ENCODE measurements at places on chromosomes 1 and 21.

GRCh38 chr1:160726114-160726497, 12.9 kb upstream of the SLAMF7 start:
- DNase-seq = no peak

- no peak for DNase-seq
These were observed 170.2 kb upstream of the KCNJ15 start for GRCh38 chr21:38086580-38086979.

DNA sequence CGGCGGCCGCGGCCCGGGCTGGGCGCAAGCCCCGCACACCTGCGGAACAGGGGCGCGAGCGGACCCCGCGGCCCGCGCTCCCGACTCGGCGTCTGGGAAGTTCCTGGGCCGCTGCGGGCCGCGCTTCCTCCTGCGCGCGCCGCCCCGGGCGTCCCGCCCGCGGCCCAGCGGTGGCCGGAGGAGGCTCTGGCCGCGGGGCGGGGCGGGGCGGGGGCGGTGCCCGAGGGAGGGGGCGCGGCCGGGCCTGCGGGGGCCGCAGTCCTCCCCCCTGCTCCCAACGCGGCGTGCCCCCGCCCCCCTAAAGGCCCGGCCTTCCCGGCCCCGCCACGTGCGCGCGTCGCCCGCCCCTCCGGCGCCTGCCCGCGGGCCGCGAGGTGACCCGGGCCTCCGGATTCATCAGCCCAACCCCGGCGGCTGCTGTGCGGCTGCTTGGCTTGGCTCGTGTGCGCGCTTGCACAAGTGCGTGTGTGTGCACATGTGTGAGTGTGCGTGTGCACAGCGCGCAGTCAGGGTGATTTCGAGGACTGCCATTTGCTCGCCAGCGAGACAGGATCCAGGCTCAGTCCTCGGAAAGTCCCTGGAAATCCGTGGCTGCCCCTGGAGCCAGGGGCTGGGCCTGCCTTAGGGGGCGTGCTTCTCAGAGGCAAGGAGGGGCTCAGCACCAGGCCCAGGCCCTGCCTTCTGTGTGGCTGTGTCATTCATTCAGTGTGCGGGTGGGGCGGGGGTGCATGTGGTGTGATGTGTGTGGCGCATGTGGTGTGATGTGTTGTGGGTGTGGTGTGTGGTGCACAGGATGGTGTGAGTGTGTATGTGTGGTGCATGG, at the start of gene C2CD2:
C2CD2 (minus strand) TSS at position 188 of the 823 bp plus-strand sequence. CDS start 370 bp downstream, outside the sequence.
- no peak for DNase-seq

DNA sequence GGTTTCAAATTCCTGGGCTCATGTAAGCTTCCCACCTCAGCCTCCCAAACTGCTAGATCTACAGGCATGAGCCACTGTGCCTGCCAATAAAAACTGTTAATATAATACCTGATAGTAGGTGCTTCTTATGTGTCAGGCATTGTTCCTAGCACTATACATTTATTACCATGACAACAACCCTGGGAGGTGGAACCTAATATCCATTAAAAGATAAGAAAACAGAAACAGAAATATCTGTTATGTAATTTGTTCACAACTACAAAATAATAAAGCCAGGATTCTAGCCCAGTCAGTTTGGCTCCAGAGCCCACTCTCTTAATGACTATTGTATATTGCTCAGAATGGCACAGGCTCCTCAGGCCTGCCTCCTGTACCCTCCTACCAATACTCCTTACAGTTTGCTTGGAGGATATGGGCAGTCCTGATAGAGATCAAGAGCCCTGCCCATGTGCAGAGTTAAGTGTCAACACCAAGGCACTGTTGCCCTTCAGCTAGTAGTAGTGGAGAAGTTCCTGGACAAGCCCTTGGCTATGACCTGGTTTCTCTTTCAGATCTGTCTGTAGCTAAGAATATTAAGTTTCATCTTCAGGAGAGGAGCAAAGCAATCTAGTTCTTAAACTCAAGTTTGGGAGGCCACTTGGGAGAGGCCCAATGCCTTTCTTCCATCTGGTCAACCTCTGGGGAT, 22.4 kb downstream of the RPL5 start:
- no peak for DNase-seq

- DNase-seq = no peak
These were observed 134.8 kb downstream of the SETD4 start for GRCh38 chr21:35925497-35925896.

DNA sequence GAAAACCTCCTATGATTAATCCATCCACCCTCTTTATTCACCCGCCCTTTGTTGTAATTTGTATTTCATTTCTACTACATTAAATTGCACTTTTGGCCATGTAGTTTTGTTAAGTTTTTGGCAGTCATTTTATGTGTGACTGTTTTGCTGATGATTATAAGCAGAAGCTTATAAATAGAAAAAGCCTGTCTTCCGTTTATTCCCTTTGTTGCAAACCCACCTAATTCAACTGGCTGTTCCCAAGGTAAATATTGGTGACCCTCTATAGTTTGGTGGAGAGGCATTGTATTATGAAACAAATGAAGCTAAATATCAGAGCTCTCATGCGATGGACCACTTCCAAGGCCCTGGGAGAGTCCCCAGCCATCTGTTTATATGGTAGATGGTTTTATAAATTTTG, 36.7 kb upstream of the IGSF3 start:
- no peak for DNase-seq

DNA sequence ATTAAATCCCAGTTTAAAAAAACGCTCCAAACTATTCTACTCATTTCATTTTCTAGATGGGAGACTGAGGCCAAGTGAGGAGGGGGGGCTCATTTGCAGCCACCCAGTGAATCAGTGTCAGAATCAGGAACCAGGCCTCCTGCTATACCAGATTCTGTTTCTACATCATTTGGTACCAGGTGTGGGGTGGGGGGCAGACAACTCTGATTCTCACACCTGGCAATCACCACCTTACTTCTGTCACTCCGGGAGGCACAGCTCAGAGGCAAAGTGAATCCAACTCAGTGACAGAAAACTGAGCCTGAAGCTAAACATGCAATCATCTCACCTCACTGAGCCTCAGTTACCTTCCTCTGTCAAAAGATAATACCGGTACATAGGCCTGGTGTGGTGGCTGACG, 23.5 kb upstream of the ID3 start:
- DNase-seq = no peak

- no peak for DNase-seq
These were observed 17.9 kb downstream of the KDM1A start for GRCh38 chr1:23037081-23037740.

GRCh38 chr1:246784621-246785493, 60.6 kb downstream of the SCCPDH start:
- peak; percentile 18 for DNase-seq

DNA sequence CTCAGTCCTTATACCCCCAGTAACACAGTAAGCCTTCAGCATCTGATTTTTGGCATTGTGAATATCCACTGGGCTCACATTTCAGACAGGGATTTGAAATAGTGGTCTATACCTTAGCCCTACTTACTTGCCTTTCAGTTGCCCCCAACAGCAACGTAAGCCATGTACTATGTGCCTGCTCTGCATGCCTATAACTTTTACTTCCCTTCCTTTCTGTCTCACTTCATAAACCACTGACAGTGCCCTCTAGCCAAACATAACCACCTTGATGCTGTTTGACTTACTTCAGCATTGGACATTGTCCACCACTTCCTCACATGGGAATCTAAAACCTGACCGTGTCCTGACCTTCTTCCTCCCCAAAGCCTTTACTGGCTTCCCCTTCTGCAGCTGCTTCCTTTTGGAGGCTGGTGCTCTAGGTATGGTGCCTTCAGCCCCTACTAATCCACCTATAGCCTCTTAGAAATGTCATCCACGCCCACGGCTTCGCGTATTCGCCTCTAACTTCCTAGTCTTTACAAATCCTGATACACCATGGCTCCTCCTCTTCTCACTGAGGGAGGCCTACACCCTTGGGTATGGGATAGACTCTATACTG, 3.6 kb upstream of the ZNF672 start:
- DNase-seq = no peak

GRCh38 chr1:175023043-175023921, at the start of gene MRPS14:
TSS of gene MRPS14 (minus strand) at chr1:175023425. CDS start at chr1:175023408, 17 bp downstream.
- DNase-seq = peak; percentile 98

- no peak for DNase-seq
These were observed 127.5 kb upstream of the DNAH14 start for GRCh38 chr1:224801844-224802490.
